HCEC 1CT (cell line): ENCODE measurements at places on chromosomes 16 and 17.

DNA sequence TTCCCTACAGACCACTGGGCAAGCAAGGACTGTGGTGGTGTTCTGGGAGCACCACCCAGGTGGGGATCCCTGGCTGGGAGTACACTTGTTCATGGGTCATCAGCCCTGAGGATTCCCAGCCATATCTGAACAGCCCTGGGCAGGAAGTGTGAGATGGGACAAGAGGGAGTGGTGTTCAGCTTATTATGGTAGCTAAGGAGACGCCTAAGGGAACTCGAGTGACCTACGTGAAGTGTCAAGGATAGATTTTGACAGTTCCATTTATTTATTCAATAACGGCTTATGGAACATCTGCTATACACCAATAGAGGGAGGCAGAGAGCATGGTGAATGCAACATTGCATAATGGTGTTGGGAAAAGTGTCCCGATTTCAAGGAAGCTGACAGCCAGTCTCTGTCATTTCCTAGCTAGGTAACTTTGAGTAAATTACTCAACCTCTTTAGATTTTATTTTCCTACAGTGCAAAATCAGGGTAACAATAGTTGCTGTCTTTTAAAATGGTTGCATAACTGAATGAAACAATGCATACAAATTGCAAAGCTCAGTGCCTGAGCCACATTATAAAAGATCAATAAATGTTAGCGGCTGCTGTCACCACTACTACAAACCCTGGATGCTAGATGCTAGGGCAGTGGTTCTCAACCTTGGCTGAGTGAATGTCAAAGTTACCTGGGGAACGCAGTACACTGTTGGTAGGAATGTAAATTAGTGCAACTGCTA is 534.1 kb downstream of the GRIN2A start:
- no peak for DNase-seq

DNA sequence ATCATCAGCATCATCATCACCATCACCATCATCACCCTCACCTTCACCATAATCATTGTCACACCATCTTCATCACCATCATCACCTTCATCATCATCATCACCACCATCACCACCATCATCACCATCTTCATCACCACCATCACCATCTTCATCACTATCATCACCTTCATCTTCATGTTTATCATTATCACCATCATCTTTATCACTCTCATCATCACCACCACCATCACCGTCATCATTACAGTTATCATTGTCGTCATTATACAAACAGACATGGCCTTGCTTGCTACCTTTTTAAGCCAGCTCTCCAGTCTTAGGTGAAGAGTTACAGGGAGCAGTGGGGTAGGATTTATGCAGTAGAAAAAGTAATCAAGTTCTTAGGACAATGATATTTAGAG is 114.9 kb downstream of the IRF8 start:
- no peak for DNase-seq

- no peak for DNase-seq
Observed at GRCh38 chr16:55052348-55052734, 121.7 kb downstream of the IRX5 start.

GRCh38 chr17:62705778-62706597 is 78.5 kb downstream of the MRC2 start:
- no peak for DNase-seq

DNA sequence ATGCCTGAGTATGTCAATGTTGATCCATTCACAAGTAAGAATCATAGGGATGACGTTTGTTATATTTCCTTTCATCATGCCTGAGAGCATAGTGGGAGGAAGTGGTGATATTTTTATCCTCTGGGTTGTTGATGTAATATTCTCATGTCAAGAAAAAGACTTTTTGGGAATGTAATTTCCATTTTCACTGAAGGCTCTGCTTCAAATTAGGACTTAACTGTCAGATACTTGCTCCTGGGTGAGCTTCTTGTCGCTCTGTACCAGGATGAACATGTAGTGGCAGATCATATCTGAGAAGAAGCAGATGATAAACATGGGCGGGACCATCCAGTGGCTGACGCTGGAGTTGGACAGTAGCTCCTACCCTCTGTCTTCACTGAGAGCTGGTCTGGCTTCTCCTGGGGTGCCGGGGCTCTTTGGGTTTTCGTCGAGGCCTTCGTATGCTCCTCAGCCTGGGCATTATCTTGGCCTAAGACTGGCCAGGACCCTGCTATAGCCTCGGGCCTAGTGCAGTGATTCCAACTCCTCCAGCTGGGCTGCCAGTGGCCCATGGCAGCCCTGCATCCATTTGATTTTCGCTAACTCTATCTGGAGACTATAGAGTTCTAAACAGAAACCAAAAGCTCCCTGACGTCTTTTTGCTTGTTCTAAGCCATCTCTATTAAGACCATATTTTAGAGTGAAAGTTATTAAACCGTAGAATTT is 19.7 kb downstream of the CYB5B start:
- peak; percentile 62 for DNase-seq

GRCh38 chr16:69804297-69804696 is 42.2 kb downstream of the WWP2 start:
- no peak for DNase-seq
